ENCODE measurements at places on chromosomes 7 and 10.

DNA sequence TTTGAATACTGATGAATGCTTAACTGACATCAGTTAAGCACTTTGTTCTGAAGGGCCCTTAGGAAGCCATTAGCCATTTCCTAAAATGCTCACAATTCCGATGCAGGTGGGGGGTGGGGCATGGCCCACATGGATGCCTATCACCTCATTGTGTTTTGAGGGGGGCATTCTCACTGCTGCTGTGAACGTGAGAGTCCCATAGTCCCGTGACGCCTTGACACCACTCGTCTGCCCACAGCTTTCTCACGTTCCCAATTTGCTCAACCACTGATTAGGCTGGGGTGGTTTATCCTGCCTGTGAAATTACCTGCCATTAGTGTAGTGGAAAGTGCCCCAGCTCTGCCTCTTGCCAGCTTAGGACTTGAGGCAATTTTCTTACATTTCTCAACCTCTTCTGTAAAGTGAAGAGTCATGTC is 31.9 kb downstream of the DUSP5 start:
- no peak for DNase-seq

DNA sequence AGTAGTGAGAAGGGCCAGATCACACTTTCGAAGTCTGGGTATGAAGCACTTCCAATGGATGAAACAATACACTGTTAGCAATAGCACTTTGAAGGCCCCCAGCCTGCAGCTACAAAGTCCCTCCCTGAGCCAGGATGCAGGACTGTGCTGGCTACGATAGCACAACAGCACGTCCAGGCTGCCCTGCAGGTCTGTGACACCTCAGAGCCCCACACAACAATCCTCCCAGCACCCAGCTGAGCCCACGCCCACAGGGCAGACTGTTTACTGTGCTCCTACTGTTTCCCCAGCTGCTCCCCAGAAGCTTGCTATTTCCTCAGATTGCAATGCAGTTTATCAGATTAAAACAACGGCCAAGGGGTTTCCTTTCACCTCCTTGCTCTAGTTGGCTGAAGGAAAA is 71.4 kb downstream of the HTR5A start:
- no peak for DNase-seq

DNA sequence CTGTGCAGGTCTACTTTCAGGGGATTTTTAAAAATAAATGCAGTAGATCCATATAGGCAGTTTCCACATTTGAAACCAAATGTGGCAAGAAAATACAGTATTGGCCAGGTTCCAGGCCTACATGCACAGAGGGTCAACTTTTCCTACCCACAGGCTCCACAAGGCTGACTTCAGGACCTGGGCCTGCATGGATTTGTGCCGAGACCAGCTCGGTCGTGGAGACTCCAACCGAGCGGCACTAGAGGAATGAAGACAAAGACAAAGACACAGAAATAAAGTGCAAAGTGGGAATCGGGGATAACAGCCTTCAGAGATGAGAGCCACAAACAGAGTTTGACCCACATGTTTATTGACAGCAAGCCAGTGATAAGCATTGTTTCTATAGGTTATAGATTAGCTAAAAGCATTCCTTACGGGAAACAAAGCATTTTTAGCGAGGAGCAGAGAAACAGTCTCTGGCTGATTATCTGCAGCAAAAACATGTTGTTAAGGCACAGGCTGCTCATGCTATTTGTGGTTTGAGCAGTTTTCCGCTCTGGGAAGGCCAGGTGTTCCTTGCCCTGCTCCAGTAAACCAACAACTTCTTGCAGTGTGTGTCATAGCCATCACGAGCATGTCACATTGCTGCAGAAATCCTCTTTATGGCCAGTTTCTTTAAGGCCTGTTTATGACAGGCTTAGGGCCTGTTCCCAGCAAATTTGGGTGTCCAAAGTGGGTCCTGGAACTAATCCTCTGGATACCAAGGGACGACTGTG is 52.6 kb downstream of the ZNF37A start:
- DNase-seq, result no peak

DNA sequence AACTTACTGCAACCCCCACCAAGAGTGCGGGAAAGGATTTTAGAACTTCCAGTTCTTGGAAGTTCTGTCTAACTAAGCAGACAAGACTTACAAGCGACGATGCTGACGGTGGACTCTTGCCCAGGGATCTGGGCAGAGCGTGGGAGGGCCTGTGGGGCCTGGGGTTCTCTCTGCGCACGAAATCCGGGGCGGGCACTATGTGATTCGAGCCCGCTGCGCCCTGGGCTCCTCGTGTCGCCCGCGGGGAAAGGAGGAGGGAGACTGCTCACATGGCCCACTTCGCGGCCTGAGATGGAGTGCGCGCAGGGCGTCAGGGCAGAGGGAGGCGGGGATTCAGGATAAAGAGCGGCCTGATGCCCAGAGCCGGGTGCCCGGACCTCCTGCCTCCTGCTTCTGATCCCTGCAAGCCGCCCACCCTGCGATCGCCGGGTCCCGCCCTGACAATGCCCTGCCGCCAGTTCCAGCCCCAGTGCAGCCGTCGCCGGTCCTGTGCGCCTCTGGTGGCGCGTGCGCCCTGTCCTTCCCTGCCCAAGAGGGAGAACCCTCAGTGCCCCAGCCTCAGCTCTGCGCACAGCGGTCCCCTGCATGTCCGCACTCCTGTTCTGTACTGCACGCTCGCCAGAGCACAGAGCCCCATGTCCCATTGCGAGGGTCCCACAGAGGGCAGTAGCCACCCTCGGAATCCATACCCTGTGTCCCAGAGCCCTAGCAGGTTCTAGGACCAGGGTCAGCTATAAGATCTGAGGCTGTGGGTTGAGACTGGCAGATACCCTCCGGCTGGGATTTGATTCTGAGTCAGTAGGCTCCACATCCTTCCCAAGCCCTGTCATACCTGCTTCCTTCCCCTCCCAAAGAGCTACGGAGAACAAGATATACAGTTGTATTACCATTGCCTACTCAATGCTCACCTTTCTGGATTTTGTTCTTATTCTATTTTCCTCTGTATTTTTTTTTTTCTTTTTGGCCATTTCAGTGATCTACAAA is 99.4 kb upstream of the TMEM106B start:
- DNase-seq, result no peak

DNA sequence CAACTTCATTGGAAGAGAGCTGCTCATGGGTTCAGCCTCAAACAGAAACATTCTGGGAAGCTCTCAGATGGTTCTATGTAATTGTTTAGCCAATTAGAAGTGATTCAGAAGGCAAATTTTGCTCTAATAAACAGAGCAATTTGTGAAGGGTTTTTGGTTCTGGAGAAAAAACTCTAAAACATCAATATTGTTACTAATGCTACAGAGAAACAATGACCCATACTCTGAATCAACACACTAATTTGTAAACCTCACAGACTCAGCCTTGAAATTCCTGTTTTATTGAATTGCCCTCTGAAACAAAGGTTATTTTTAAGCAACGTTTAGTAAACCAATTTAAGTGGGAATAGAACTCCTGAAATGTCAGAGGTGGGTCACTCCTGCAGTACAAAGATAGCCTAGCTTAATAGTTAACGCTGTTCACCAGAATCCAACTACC is 171.6 kb upstream of the SVIL start:
- no peak for DNase-seq

- DNase-seq, result no peak
Measured at GRCh38 chr7:36523371-36524101, 133.9 kb downstream of the ANLN start.

GRCh38 chr7:105652359-105652993 is 71.2 kb upstream of the EFCAB10 start:
- no peak for DNase-seq

DNA sequence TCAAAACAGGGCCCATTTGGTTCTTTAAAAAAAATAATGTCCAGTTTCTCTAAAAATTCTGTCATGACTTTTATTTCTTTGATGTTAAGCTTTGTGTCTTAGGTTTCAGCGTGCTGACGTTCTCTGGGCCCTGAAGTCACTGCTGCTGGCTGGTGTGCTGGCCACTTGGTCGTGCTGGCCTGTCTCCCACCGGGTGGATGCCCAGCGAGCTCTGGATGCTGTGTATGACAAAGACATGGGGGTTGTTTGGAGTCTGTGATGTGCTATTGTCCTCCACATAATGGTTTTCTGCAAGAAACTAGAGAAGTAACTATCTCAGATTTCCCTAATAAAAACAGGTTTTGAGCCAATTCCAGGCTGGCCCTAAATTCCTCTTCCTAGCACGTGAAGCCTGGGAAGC is 9.5 kb upstream of the IDI2 start:
- no peak for DNase-seq

- DNase-seq, result no peak
Measured at GRCh38 chr7:132417103-132417906, 159.0 kb downstream of the PLXNA4 start.

- no peak for DNase-seq
Measured at GRCh38 chr10:22477334-22478287, 132.3 kb downstream of the SPAG6 start.

DNA sequence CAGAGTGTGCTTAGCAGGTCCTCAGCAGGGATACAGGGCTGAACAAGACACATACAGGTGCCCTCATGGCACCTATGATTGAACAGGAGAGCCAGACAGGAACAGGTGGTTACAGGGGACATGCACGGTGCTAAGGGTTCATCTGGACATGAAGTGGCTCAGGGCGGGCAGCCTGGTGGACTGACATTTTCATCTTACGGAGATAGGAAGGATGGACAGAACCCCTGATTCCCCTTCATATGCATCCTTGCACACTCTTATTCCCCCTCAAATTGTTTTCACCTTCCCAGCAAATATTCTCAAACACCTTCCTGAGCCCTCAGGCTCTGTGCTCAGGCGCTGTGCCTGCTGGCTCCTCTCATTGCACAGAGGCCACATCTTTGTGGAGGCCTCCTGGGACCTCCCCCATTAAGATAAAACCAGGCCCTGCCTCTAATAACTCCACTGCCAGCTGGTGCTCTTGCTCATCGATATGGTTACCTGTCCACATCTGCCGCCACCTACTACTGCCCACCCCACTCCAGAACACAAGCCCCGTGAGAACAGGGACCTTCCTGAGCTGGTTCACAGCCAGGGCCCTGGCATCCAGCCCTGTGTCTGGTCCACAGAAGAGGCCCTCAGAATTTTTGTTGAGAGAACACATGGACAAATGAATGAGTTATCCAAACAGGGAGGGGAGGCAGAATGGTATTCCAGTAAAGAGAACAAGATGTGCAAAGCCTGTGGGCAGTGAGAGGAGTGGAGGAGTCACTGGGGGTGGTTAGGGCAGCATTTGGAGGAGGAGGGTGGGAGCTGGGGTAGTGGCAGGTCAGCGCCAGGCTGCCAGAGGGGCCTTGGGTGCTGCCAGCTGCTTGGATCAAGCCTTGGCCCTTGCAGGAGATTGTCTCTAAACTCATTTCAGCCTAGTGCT is 68.9 kb upstream of the AQP1 start:
- no peak for DNase-seq

DNA sequence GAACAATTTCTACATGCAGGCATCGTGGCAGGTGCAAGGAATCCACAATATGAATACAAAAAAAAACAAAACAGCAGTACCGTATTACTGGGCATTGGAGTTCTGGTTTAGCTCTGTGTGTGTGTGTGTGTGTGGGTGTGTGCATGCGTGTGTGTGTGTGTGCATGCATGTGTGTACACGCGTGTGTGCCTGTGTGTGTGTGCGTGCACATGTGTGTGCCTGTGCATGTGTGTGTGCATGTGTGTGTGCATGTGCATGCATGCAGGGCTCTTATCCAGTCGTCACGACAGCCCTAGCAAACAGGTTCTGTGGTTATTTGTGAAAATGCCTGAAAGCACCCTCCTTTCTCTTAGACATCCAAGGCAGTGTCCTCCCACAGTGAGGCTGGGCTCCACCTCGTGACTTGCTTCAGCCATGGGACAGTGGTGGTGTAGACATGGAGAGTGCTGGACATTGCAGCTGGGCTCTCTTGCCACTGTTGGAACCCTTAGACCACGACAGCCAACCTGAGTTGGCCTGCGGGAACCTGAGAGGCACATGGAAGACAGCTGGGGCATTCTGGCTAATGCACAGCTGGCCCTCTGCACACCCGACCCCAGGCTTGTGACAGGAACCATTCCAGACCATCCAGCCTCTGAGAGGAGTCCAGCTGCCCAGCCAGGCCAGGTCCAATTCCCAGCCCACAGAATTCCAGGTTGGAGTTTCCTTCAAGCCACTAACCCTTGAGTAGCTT is 173.4 kb upstream of the SHH start:
- no peak for DNase-seq

DNA sequence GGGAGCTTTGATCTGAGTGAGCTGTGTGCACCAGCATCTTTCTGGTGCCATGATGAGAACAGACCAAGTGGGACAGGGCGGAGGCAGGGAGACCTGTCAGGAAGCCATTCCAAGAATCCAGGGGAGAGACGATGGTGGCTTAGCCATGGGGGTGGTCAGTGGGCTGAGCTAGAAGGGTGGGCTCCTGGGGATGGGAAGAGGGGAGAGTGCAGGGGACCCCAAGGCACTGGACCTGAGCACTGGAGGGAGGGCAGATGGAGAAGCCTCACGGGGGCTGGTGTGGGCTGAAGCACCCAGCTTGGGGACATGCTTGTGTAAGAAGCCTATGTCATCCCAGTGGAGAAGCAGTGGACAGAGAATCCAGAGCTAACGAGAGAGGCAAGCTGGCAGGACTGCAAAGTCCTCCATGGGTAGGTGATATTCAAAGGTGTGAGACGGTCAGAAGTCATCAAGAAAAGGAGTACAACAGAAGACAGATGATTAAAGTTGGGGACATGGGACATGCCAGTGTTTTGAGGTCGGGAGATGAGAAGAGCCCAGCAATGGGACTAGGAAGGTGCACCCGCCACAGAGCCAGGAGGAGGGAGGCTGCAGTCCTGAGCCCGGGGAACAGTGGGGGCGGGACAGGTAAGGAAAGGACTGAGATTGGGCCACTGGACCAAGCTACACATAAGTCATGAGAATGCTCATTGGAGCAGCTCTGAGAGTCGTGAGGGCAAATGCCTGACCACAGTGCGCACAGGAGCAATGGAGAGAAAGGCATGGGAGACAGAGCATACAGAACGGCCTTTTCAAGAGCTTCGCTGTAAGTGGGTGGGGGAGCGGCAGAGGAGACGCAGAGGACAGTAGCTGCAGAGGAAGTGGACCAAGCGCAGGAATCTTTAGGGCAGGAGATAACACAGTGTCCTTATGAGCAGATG is 72.0 kb downstream of the GRID1 start:
- DNase-seq, result no peak

All from right renal pelvis (tissue), 4 donors.